NCI-H526 (cell line): ENCODE measurements at places on chromosomes 12 and 14.

DNA sequence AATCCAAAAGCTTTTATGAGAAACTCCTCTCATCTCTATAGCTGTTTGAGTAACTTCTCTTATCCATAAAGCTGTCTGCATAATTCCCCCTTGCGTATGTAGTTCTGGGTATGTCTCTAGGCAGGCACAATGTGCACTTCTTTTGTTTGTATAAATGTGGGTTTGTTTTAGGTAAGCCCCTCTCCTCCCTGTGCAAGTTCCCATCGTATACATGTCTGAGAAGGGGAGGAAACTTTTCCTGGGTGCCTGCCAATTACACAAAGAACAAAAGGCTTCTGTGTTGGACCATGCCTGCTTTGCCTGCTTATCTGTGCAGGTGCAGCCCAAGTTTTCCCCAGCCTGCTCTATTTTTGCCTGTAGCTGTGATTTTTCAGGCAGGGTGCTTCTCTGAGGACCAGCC, 96.7 kb downstream of the CCER1 start:
- DNase-seq, result peak; percentile 98

GRCh38 chr12:8816448-8817050, 5.9 kb upstream of the A2ML1 start:
- DNase-seq, result no peak

DNA sequence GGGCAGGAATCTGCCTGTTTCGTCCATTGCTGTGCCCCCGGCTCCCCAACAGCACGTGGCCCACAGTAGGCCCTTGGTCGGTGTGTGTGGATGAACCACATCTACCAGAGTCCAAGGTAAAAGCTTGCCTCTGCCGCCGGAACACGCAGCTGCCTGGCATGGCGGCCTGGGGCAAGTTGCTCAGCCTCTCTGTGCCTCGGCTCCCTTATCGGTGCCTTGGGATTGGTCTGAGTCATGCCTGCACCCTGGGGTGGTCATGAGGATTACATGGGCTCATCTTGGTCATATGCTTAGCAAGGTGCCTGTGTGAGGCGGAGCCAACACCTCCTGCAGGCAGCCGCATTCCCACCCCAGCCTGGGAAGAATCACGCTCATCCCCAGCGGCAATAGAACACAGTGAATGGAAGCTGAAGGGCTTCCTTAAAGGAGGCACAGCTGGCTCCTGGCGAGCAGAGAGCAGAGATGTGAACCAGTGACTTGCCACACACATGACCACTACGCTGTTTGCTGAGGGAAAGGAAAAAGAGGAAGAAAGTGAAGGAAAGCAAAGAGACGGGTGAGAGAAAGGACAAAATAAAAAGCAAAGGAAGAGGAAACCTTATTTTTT, 5.5 kb upstream of the SCARB1 start:
- no peak for DNase-seq

GRCh38 chr12:118036672-118037411, 20.3 kb downstream of the RFC5 start:
- no peak for DNase-seq

DNA sequence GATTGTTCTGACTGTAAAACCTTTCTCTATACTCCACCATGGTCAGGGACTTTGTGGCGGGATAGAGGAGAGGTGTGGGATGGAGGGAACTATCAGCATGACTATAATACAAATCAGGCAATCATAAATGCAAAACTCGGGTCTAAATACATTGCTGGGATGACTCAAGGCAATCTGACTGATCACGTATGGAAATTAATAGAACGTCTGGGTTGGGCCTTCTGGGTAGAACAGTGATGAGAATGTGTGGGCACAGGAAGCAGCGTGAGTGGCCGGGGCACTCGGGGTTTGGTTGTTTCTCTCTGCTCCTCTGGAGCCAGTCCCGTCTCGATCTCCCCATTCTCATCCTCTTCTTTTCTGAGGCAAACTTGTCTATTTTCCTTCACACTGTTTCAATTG, 485.8 kb downstream of the VRK1 start:
- DNase-seq, result peak; percentile 98

- no peak for DNase-seq
Measured at GRCh38 chr12:41223600-41223999, 35.5 kb downstream of the PDZRN4 start.

DNA sequence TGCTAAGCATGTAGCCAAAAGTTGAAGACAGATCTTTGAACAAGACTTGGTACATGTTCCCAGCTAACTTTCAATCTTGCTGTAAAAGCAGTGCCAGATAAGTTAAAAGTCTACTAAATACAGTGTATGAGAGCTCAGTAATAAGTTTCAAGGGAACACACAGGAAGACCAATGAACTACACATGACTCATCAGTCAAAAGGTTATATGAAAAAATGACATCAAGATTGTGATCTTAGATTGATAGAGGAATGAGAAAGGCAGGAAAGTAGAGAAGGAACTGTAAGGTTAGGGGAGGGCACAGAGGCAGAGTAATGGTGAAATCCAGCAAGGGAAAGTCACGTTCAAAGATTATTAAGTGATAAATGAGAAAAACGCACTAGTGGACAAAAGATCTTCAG, 249.9 kb upstream of the FLRT2 start:
- DNase-seq, result no peak

DNA sequence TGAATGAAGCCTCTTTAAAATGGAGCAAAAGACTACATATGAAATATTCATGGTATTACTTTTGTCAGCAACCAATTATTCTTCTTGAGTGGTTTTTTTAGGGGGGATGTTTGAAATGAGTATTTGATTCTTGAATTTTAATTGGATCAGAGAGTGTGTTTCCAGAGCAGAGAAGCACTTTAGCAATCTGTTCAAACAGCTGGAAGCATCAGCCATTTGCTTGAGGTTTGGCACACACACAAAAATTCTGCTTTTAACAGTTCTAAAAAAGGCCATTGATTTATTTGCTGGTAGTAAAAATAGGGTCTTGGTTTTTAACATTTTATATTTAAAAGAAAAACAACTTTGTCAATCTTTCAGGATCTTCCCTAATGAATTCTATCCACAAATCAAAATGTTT, 292.7 kb downstream of the LRFN5 start:
- DNase-seq, result no peak

DNA sequence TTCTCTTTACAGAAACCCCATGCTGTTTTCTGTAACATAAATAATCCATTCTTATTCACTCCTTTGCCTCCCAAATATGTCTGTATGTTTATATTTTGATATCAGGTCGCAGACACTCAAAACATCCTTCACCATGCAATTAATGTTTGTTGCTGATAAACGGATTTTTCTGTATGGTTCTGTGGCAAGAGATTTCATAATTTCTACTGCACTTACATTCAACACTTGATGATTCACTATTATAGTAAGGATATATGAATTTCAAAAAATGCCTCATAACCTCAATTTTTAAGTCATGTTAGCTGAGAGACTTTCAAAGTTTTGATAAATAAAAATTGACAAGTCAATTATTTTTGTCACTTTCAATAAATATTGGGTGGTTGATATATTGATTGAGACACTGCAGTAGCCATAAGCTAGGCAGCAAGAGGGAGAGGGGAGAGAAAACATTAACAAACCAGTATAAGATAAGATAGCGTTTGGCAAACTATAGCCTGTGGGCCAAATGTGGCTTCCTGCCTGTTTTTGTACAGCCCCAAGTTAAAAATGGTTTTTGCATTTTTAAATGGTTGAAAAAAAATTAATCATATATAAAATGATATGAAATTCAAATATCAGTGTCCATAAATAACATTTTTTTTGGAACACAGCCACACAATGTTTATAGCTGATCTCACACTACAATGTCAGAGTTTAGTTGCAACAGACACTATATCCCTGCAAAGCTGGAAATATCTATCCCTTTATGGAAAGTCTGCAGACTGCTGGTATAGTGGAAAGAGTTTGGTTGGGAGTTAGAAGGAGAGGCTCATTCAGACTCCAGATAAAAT, 18.3 kb downstream of the ALDH6A1 start:
- no peak for DNase-seq

- no peak for DNase-seq
Measured at GRCh38 chr14:73717266-73717665, 3.1 kb upstream of the PNMA1 start.

- DNase-seq, result no peak
Measured at GRCh38 chr14:99121319-99121875, 150.6 kb downstream of the BCL11B start.

GRCh38 chr14:89325959-89326358, 91.1 kb downstream of the FOXN3 start:
- DNase-seq, result no peak

DNA sequence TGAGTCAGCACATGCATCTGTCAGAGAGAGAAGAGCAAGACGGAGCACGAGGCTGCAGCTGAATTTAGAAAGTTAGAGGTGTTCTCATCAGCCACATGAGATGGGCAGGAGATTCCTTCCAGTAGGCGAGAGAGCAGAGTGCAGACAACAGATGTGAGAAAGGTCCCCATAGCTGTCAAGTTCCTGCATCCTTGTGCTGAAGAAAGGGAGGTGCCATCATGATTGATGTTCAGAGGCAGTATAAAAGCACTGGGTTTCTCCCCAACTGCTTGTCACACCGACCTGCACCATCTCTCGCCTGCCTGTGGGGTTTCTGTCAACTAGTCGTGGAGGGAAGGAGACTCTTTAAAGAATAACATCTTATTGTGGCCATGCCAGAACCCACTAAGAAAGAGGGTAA, at the start of gene MYBPC1:
Gene MYBPC1, plus strand, starts transcription at position 272 of the 400 bp plus-strand sequence. Its CDS starts 100 bp downstream, at position 372.
- no peak for DNase-seq

GRCh38 chr12:67068204-67068731, 200.9 kb upstream of the CAND1 start:
- DNase-seq, result peak; percentile 29

DNA sequence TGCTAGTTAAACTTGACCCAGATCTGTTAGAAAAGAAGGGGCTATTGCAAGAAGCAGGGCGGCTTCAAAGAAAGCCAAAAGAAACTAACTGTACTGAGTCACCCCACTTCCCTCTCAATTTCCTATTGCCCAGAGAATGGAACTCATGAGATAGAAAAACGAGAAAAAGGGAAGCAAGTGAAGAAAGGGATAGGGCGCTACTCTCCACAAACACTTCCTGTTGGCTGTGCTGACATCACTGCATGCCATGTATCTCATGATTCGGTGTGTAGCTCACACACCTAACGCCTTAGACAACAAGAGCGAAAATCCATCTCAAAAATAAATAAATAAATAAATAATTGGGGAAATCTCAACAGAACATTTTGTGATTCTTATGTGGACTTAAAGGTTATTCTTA, 13.0 kb upstream of the P2RX4 start:
- DNase-seq, result no peak

DNA sequence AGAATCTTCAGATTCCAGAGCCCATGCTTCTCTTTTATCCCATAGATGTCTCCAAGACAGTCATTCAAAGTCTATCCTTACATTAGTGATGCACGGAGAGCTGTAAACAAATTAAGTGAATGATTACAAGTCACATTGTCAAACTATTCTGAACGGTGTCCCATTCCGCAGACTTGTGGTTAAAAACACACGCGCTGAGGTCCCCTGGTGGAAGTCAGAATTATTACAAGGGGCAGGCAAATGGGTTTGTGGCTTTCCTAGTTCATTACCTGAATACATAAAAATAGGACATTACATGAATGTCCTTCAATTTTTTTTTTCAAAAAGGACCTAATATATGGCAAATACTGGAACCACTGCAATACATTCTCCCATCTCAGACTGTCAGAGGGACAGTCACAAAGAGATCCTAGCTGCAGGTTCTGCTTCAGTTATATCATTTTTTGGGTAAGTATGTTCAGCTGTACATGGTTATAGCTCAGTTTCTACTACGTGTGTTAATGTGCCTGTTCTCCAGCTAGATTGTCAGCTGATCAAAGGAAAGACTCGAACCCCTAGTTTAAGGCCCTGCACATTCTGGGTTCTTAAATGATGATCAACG, 53.1 kb upstream of the STON2 start:
- peak; percentile 71 for DNase-seq

DNA sequence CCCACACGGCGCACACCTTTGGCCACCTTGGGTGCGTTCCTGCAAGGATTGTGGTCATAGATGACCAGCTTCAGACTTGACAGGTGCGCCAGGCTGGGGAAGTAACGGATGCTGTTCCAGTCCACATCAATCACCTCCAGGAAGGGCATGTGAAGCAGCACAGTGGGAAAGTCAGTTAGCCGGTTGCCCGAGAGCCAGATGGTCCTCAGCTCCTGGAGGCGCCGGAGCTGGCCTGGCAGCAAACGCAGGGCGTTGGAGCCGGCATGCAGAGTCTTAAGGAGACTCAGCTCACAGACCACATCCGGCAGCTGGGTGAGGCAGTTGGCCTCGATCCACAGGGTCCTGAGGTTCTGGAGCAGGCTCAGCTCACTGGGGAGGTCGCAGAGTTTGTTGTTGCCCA, 581 bp downstream of the LRRC10 start:
- DNase-seq, result no peak

DNA sequence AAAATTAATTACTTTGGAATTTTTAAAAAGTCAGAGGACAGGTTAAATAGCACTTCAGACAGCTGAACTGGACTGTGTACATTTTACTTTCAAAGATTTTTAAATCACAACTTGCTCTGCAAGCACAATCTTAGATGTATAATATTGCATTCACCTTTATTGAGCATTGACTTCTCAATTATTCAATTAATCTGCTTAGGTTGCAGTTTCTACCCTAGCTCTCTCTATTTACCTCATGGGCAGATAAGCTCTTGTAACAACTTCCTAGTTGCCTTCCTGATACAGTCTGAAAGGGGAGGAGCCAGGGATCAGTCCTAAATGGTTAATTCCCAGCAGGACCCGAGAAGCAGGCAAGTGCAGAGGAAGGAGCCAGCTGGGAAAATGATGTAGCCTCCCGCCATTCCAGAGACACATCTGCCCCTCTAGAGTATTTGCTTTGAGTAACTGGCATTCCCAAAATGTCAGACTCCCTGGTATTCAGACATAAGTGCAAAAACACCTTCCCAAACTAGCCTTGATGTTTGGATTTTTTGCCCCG, 302.8 kb downstream of the GALC start:
- no peak for DNase-seq

DNA sequence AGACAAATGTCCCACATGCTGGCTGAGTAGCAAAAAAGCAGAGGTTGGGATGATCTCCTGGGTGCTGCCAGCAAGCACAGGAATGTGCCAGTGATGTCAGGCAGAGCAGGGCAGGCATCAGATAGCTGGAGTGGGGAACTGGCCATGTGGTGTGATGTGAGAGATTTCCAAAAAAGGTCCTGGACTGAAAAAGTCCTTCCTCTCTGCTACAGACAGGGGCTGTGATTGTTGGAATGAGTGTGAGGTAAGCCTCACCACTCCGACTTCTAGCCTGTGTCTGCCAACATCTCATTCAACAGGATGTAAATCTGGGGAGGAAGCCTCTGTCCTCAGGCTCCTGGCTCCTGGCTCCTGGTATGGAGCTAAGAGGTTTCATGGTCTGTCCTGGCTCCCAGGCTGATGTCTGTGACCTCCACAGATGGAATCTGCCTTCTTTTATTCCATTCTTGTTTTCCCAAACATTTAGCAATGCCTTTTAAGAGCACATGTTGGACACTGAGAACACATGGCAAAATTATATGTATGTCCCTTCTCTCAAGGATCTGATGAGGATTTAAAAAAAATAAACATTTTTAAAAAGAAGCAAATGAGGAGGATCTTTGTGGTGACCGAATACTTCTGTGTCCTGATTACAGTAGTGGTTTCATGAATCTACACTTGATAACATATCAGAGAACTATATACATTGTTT, 50.1 kb upstream of the STK38L start:
- no peak for DNase-seq

- DNase-seq, result no peak
Measured at GRCh38 chr12:112322882-112323547, 59.2 kb downstream of the HECTD4 start.

GRCh38 chr12:27486961-27487360, 37.0 kb upstream of the PPFIBP1 start:
- DNase-seq, result no peak
